ENCODE measurements at places on chromosomes 13 and 19.

GRCh38 chr13:36418022-36418805 is 14.1 kb upstream of the CCNA1 start:
- DNase-seq = peak; percentile 64

DNA sequence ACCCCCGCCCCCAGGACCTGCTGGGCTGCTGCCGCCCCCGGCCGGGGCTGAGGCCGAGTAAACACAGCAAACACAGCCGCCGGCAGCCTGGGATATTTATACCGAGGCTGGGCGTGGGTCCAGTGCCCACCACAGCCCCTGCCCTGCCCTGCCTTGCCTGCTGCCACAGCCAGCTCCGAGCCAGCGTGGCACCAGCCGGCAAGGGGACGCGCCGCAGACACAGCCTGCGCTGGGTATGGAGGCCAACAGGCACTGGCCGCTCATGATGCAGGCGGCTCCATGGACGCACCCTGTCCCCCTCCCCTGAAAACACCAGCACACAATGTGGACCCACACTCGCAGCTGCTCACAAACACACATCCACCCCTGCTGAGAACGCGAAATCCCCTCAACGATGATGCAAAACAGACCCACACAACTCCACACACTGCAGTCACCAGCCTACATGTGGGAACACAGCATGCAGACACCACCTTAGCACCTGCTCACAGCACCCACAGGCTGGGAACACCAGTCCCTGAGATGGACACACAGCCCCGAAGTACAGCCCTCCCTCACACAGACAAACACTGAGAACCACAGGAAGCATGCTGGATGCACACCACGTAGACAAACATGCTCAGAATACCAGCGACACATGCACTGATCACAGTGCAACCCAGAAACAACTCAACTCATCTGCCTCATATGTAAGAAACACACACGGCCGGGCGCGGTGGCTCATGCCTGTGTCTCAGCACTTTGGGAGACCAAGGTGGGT is 16.2 kb downstream of the CCDC97 start:
- no peak for DNase-seq

- DNase-seq = peak; percentile 92
These were observed 512 bp upstream of the ARHGAP35 start for GRCh38 chr19:46860125-46860845.

GRCh38 chr19:1206864-1207450 is 1.4 kb downstream of the STK11 start:
- DNase-seq = no peak

GRCh38 chr13:43764349-43764748 is 22.4 kb downstream of the ENOX1 start:
- DNase-seq = no peak

GRCh38 chr19:2309734-2310362 is 1.9 kb upstream of the LINGO3 start:
- no peak for DNase-seq

- no peak for DNase-seq
These were observed 1.1 kb upstream of the SHC2 start for GRCh38 chr19:461721-462551.

GRCh38 chr19:46990991-46991676 is 28.5 kb upstream of the NPAS1 start:
- DNase-seq = no peak

DNA sequence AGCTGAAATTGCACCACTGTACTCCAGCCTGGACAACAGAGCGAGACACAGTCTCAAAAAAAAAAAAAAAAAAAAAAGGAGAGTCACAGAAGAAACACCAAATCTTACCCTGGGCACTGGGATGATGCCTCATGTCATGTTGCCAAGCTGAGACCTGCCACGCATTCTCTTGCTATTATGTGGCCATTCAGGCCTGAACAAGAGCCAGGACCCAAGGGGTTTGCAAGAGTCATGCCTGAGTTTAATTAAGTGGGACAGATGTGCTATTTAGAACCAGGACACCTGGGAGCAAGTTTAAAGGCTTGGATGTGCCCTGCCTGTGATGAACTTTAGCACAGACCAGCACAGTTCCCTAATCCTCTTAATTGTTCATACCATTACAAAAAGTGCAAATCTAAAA is 9.8 kb downstream of the PNMA8A start:
- no peak for DNase-seq

Measured in retinal pigment epithelial cell (primary cell).